ENCODE measurements at places on chromosomes 13 and 19.

GRCh38 chr13:40236566-40237168 is 429.8 kb downstream of the FOXO1 start:
- DNase-seq: no peak

GRCh38 chr13:25783076-25783475 is 268.7 kb downstream of the SHISA2 start:
- peak; percentile 62 for DNase-seq

GRCh38 chr13:83883061-83883523 is 818 bp upstream of the SLITRK1 start:
- DNase-seq: no peak

- no peak for DNase-seq
Measured at GRCh38 chr13:106499113-106499512, 36.3 kb downstream of the EFNB2 start.

- no peak for DNase-seq
Measured at GRCh38 chr19:32022044-32022640, 323.3 kb upstream of the ZNF507 start.

GRCh38 chr13:109151255-109151654 is 521.8 kb downstream of the MYO16 start:
- no peak for DNase-seq

- no peak for DNase-seq
Measured at GRCh38 chr13:28585561-28585960, 73.4 kb upstream of the POMP start.

DNA sequence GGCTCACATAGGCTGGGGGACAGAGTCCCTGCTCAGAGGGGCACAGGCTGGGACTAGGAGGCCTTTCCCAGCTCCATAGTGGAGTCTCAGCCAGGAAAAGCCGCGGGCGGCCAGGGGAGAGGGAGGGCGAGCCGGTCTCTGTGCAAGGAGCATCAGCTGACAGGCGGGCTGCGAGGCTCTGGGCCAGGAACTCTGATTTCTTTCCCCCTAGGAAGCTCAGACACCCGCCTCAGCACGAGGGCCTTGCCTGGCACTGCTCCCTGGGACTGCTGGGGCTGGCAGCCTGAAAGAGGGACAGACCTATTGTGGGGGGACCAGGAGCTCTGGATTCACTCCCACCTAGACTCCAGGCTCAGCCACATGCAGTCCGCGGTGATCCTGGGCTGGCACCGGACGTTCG is 2.2 kb upstream of the PLK5 start:
- DNase-seq: peak; percentile 22

GRCh38 chr13:111212517-111212873 is 97.4 kb downstream of the ARHGEF7 start:
- DNase-seq: no peak

DNA sequence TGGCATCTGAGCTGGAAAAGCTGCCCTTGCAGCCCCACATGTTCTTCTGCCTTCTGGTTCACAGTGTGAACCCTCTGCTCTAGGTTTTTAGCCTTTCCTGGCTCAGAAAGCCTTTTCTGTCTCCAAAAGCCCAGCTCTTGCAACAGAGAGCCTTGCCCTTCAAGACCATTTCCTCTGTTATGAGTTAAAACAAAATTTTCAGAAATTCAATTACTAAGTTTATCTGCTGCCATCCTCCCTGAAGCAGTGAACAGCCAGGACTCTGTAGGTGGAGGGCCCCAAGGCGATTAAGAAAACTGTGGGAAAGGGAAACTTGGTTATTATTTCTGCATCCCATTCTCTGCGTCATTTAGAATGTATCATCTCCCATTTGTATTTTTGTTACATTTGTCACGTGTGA is 18.8 kb downstream of the FAM124A start:
- DNase-seq: no peak

DNA sequence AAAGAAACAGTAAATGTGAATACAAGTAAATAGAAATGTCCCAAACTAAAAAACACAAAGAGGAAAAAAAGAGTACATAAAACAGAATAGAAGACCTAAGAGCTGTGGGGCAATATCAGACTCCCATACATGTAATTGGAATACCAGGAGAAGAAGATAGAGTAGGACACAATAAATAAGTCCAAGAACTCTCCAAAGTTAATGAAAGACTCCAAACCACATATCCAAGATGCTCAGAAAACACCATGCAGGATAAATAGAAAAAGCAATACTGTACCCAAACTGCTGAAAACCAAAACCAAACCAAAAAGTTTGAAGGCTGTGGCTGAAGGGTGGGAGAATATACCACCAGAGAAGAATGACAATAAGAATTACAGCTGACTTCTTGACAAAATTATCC is 18.3 kb downstream of the THSD1 start:
- no peak for DNase-seq

Measured in SJCRH30 (cell line).